Activated CD8-positive, alpha-beta T cell treated with anti-CD3 and anti-CD28 coated beads, Interleukin-2, amount 10 ng/mL, durations not matched to agents 7 days and 5 days (primary cell): ENCODE measurements at places on chromosomes 3 and 15. TPM values are rescaled to one million over a fixed set of nuclear protein-coding genes. Genes with fewer than 3 reads are reported as not detected.

DNA sequence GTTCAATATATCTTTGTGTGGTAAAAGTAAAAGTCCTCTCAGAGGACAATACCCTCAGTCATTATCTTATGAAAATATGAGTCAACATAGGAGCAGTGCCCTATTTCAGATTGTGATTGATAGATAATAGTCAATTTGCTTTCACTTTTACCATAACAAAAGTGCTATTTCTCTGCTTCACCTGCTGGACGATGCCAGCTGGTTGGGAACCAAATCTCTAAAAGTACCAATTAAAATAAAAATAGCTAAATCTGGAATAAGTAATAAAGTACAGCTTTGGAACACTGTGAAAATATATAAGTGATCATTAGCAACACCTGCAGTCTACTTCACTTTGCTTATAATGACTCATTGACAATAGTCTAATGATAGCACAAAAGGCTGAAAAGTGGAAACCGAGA, 390.3 kb upstream of the AGTR1 start:
- H3K4me1 ChIP-seq = no peaks in the 10 kb centered on the region
- H3K27me3 ChIP-seq = no peaks in the 10 kb centered on the region
- H3K4me3 ChIP-seq = no peak overlapping the region
- no peak for DNase-seq
- no peak overlapping the region for H3K27ac ChIP-seq
- H3K36me3 ChIP-seq = no peaks in the 10 kb centered on the region

- H3K4me3 ChIP-seq = no peak overlapping the region
- H3K4me1 ChIP-seq = peaks cover 17% of the 10 kb centered on the region
- peaks cover 32% of the 10 kb centered on the region for H3K27me3 ChIP-seq
- no peak for DNase-seq
- no peak overlapping the region for H3K27ac ChIP-seq
Observed at GRCh38 chr3:72449551-72449950, 398.7 kb downstream of the SHQ1 start.

DNA sequence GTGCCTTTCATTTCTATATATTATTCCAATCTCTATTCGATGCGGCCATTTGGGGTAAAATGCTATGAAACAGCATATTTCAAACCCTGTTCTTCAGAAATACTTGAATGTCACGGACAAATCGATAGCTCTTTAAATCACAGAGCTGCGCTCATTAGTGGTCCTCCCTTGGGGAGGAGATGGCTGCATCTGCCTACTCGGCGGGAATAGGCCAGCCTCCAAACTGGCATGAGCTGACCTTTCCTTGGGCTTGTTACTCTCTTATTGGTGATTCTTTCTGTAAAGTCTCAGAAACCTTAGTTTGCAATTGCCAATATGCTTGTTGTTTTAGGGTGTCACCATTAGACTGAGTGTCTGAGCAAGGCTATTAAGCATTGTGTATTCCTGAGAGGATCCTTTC, 120.9 kb downstream of the BDH1 start:
- H3K27ac ChIP-seq = no peak overlapping the region
- H3K4me3 ChIP-seq = no peak overlapping the region
- H3K36me3 ChIP-seq = no peaks in the 10 kb centered on the region

DNA sequence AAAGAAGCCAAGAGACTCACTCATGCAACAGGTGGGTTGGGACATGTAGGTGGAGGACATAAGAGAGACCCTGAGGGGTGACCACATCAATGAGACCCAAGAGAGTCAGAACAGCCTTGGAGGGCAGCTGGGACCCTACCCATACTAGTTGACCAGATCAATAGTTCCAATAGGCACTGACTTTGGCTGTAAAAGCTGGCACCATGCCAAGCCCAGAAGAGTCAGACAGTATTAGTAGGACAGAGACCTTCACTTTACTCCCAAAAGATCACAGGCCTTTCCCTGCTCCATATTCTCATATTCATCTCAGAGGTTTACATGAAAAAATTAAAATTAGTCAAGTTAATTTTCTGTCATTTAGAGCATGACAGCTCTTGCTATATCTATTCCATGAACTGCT, 20.9 kb upstream of the GABRR3 start:
- H3K4me1 ChIP-seq = no peaks in the 10 kb centered on the region
- peaks cover 28% of the 10 kb centered on the region for H3K27me3 ChIP-seq
- no peak overlapping the region for H3K4me3 ChIP-seq
- H3K36me3 ChIP-seq = no peaks in the 10 kb centered on the region
- no peak overlapping the region for H3K27ac ChIP-seq

GRCh38 chr15:74842581-74843444, at the start of gene ULK3:
ULK3 (minus strand) TSS chr15:74843156; CDS start chr15:74843105, 51 bp downstream.
- H3K36me3 ChIP-seq = peaks cover 52% of the 10 kb centered on the region
- peak within 1 kb of the TSS; percentile 93 for H3K27ac ChIP-seq
- H3K4me3 ChIP-seq = peak within 1 kb of the TSS; percentile 89

DNA sequence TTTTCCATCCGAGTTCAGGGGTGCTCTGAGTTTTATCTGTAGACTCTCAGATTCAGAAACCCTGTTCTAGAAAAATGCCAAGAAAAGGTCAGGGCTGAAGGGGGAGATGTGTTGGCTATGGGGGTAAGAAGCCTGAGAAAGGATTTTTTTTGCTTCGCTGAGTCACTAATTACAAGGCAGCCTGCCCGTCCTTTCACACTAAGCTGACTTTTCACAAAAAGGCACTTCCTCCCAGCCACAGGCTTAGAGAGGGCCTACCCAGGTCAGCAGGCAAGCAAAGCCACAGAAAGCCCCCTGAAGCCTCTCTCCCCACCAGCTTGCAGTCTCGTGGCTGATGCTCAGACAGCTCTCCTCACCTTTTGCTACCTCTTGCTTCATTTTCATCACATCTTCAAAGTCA, 192.6 kb upstream of the PRICKLE2 start:
- no peak overlapping the region for H3K27ac ChIP-seq
- peaks cover 3% of the 10 kb centered on the region for H3K27me3 ChIP-seq
- no peaks in the 10 kb centered on the region for H3K4me1 ChIP-seq
- no peak overlapping the region for H3K4me3 ChIP-seq
- no peak for DNase-seq
- H3K36me3 ChIP-seq = no peaks in the 10 kb centered on the region

DNA sequence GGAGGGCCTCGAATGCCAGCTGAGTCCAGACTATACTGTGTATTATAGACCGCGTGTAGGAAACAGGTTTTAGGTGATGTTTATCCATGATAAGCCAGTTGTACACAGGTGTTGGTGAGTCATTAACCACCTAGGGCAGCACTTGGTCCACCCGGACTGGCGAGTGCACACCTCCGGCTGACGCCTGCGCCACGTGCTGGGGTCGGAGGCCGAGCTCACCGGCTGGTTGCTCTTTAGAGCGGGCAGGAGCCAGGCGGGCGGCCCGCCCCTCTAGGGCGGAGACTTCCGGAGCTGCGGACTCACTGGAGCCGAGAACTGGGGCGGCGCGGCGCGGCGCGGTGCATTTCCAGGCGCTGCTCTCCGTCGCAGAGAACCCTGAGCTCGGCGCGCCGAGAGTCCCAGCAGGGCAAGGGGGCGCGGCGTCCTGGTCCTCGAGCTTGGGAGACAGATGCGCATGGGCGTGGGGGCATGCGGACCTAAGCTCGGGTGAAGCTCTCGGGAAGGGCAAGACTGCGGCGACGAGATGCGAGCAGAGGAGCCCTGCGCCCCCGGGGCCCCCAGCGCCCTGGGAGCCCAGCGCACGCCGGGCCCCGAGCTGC, at the start of gene ESYT3:
ESYT3 (plus strand) TSS at position 341 of the 599 bp plus-strand sequence; CDS start at position 524, 183 bp downstream.
- H3K27me3 ChIP-seq = peaks cover 52% of the 10 kb centered on the region
- H3K27ac ChIP-seq = no peak within 1 kb of the TSS
- peak; percentile 78 for DNase-seq
- H3K36me3 ChIP-seq = no peaks in the 10 kb centered on the region
- H3K4me3 ChIP-seq = peak within 1 kb of the TSS; percentile 73
- H3K4me1 ChIP-seq = peaks cover 13% of the 10 kb centered on the region

DNA sequence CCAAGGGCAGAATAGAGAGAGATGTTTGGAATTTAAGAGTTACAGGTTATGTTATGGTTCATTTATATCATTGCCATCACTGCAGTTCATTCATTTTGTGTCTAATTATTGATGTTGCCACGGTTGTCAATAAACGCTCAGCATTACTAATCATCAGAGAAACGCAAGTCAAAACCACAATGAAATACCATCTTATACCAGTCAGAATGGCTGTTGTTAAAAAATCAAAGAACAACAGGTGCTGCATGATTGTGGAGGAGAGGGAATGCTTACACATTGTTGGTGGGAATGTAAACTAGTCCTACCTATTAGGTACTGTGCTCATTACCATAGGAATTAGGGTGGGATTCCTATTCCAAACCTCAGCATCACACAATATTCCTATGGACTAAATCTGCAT, 350.5 kb downstream of the TIGIT start:
- H3K27ac ChIP-seq = no peak overlapping the region
- no peak overlapping the region for H3K4me3 ChIP-seq
- H3K27me3 ChIP-seq = no peaks in the 10 kb centered on the region
- H3K4me1 ChIP-seq = peaks cover 3% of the 10 kb centered on the region
- no peak for DNase-seq
- no peaks in the 10 kb centered on the region for H3K36me3 ChIP-seq

DNA sequence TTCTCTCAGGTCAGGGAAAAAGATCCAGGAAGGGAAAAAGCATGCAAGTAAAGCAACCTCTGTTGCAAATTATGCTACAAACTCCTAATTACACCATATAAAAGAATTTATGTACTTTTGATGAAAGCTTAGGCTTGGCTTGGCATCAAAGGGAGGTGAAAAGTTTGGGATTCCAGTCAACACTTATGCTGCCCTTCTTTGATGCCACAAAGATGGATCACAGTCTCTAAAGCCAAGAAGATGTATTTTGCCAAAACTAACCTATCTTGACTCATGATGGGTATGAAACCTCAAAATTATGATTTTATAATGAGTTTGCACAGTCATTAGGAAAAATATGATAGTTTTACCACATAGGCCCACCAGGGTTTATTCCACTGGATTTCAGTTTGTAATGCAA, 101.0 kb upstream of the CCDC80 start:
- H3K36me3 ChIP-seq = peaks cover 2% of the 10 kb centered on the region
- no peaks in the 10 kb centered on the region for H3K27me3 ChIP-seq
- DNase-seq = no peak
- H3K4me1 ChIP-seq = peaks cover 38% of the 10 kb centered on the region
- no peak overlapping the region for H3K27ac ChIP-seq

The SLC9C1 gene
- total RNA-seq = not detected

GRCh38 chr3:193981504-193981903, 154.4 kb upstream of the HES1 start:
- peaks cover 2% of the 10 kb centered on the region for H3K27me3 ChIP-seq
- H3K4me1 ChIP-seq = no peaks in the 10 kb centered on the region
- no peak overlapping the region for H3K27ac ChIP-seq
- no peak overlapping the region for H3K4me3 ChIP-seq
- no peaks in the 10 kb centered on the region for H3K36me3 ChIP-seq
- DNase-seq = no peak

DNA sequence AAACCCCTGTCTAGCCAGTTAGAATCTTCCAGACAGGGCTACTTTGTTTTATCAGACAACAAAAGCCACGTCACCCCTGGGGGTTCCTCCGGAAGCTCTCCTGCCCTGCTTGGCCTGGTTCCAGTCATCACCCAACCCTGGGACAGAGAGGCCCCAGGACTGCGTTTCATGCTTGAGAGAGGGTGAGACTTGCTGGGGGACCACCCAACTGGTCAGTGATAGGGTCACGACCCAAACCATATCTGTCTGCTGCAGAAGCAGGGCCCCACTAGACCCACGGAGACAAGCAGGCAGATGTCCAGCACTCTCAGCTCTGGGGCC, 1.2 kb downstream of the NT5DC2 start:
- peak overlapping the region; percentile 80 for H3K4me3 ChIP-seq
- peaks cover 34% of the 10 kb centered on the region for H3K4me1 ChIP-seq
- H3K36me3 ChIP-seq = peaks cover 10% of the 10 kb centered on the region
- H3K27me3 ChIP-seq = no peaks in the 10 kb centered on the region

The GOLGA8S gene
- 1.0 TPM for total RNA-seq

DNA sequence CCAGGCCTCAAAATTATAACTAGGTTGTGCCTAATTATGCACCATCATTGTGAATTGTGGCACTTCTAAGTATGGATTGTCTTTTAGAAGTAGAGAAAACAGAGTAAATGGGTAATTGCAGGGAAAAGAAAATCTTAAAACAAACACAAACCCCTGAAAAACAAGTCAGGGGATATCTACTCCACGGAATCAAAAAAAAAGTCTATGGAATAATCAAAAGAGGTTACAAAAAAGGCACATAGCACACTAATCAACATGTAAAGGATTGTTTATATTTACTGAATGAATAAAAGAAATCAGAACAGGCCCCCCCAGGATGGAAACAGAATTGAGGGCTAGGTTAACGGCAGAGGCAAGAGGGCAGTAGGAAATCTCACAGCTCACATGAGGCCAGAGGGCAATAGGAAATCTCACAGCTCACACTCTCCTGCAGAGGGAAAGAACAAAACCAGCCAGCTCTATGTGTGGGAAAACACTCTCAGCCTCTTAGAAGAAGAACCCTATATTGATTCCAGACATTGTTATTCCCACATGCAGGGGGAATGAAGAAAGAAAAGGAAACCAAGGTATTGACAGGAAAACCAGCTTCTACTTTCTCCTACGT, 72.7 kb upstream of the FNDC3B start:
- peaks cover 3% of the 10 kb centered on the region for H3K4me1 ChIP-seq
- peaks cover 2% of the 10 kb centered on the region for H3K27me3 ChIP-seq
- no peak overlapping the region for H3K27ac ChIP-seq
- no peaks in the 10 kb centered on the region for H3K36me3 ChIP-seq
- DNase-seq = no peak

The ECE2 gene
- total RNA-seq = not detected

- H3K36me3 ChIP-seq = no peaks in the 10 kb centered on the region
- no peak for DNase-seq
- no peak overlapping the region for H3K4me3 ChIP-seq
- no peak overlapping the region for H3K27ac ChIP-seq
- H3K27me3 ChIP-seq = peaks cover 6% of the 10 kb centered on the region
- no peaks in the 10 kb centered on the region for H3K4me1 ChIP-seq
Observed at GRCh38 chr3:10968401-10968800, 24.1 kb upstream of the SLC6A1 start.

DNA sequence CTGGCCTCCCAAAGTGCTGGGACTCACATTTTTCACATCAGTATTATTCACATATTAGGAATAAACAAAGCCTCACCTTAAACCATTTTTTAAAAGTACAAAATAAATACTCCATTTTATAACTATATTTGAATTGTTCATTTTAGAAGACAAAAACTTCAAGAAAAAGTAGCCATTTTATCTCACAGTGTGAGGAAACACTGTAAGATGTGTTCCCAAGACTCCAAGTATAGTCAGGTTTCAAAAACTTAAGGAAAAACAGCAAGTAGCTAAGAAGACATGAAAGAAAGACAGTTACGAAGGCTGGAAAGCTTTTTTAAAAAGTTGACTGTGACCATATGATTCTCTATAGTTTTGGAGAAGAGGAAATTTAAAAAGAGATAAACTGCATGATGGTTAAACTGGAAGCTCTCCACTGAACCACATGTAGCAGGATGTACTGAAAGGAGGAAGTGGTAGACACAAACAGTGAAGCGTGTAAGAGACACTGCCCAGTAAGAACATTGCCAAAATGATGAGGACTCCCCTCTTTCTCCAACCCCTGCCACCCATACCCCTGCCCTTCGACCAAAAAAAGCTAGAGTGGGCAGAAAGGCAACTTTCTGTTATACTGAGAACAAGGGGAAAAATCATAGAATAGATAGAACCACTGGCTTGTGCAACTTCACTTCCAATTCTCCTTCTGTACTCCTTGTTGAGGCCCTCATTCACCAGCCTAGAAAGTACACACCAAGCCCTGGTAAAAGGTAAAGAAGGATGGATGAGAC, 6.2 kb upstream of the TMF1 start:
- peaks cover 47% of the 10 kb centered on the region for H3K4me1 ChIP-seq
- H3K27ac ChIP-seq = peak overlapping the region; percentile 90
- H3K27me3 ChIP-seq = no peaks in the 10 kb centered on the region
